ENCODE measurements at places on chromosomes 1 and 21.

DNA sequence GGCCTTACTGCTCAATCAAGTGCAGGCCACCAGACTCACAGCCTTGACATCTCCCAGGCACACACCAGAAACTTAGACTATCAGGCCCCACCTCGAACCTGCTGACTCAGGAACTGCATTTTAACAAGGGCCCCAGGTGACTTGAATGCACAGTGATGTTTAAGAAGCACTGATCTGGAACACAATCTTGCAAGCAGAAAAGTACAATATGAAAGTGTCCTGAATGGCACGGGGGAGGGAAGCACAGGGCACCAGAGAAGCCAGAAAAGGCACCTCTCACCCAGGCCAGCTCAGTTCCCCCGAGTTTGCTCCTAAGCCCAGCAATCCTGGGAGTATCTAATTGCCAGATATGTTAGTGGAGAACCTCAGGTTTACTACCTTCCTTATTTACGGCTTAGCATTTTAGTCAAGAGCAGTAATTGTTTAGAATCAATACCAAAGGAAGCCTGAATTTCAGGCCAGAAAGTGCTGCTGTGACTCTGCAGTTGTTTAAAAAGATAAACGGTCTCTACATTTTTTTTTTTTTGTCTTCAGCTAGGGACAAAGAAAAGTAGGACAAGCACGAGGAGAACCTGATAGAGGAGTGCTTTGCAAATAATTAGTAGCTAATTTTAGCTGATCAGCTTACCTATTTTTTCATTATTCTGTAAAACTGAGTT is 50.9 kb upstream of the CDC42BPA start:
- DNase-seq = no peak

DNA sequence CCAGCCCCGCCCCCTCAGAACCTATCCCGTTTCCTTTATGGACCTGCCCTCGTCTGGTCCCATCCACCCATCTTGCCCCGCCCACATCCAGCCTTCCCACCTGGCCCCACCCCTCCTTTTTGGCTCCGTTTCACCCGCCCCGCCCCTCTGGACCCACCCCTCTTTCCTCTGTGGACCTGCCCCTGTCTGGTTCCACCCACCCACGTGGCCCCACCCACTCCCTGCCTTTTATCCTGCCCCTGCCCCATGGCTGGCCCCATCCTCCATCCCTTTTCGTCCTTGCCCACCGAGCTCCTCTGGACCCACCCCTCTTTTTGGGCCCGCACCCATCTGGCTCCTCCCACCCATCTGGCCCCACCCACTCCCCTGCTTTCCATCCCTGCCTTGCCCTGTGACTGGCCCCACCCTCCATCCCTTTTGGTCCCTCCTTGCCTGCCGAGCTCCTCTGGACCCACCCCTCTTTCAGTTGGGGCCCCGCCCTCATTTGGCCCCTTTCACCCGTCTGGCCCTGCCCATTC is 177.3 kb downstream of the CAMTA1 start:
- peak; percentile 16 for DNase-seq

- DNase-seq = no peak
Observed at GRCh38 chr1:115117298-115117697, 28.0 kb upstream of the TSPAN2 start.

- DNase-seq = no peak
Observed at GRCh38 chr1:185917646-185918045, 183.5 kb downstream of the HMCN1 start.

DNA sequence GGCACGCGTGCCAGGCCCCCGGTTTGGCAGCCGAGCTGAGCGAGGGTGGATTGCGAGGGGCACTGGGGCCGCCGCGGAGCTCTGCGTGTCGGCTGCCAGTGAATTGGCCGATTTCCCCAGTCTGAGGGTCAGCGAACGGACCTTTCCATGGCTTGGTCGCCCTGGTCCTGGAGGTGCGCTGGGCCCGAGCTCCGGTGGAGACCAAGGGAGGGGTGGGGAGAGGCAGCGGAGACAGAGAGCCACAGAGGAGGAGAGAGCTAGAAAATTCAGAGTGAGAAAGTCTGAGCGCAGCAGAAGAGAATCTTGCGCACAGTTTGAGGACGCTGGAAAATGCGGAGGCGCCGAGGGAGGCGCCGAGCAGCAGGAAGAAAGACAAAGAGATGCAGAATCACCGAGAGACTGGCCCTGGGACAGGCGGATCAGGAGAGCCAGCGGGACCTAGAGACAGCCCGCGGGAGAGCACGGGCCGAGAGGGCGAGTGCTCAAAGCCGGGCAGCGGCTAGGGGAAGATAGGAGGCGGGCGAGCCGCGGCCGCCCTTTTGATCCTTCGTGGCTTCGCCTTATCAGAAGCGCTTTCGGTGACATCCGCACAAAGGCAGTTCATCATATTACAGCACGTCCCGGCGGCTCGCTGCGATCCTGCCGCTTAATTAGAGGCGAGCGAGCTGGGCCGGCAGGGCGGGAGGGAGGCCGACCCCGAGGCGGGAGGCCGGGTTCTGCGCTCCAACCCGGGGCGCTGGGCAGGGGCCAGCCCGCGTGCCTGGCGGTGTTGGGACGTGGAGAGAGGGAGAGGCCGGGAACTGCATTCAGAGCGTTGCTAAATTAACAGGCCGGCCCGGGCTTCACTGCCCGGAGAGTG is 12.7 kb downstream of the PAX7 start:
- DNase-seq = no peak

GRCh38 chr1:245220381-245220985 is 65.7 kb downstream of the KIF26B start:
- DNase-seq = no peak

DNA sequence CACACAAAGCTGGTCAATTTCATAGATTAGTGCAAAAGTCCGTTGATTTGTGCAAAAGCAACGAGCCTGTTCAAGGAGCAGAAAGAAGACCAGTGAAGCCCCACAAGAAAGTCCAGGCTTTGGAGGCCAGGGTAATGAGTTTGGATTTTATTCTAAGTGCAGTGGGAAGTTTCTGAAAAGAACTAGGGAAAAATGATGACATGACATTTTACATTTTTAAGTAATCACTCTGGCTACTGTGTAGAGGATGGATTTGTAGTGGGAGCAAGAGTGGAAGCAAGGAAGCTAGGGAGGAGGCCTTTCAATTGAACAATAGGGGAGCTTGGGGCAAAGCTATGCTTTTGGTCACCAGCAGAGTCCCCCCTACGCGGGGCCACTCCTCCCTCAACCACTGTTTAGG is 186.2 kb downstream of the ZNF281 start:
- no peak for DNase-seq

DNA sequence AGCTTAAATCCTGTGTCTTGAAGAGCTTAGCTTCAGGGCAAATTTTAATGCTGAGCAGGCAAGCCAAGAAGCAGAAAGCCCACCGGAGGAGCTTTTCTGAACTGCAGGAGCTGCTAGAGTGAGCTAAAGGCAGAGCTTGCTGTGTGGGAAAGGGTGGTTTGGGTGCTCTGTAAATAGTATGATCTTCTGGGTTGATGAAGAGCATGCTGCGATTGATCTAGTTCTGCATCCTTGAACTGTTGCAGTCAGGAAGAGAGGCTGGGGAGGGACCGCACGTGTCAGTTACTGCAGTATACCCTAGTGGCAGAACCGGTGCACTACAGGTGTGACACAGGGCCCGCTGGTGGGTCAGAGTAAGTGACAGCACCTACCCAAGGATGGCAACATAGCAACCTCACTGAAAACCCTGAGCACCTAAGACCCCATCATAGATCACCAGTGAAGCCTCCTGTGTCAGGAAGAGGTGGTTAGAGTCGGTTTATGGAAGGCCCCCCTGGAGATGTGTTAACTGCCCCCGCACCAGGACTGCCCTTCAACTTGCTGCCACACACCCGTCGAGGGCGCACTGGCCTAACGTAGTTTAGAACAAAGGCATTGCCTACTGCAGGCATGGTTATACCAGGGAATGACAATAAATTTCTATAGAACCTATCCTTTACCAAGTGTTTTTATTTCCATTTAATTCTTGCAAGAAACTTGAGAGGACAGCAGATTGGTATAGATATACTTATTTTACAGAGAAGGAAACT is 146.0 kb upstream of the KIAA0040 start:
- peak; percentile 50 for DNase-seq

GRCh38 chr1:66388913-66389312 is 145.0 kb upstream of the SGIP1 start:
- DNase-seq = no peak
